ENCODE measurements at places on chromosomes 5 and 9.

GRCh38 chr5:149496166-149496565 lies 55.1 kb downstream of the CSNK1A1 start:
- DNase-seq: no peak

GRCh38 chr9:75105841-75106240 lies 17.5 kb downstream of the OSTF1 start:
- no peak for DNase-seq

GRCh38 chr9:127360829-127361228 lies 36.1 kb upstream of the SLC2A8 start:
- DNase-seq: no peak

- DNase-seq: no peak
These were observed 237.0 kb downstream of the PAPPA start for GRCh38 chr9:116390303-116391228.

- DNase-seq: peak; percentile 83
These were observed at the start of gene ANGPTL2 for GRCh38 chr9:127122176-127123063. TSS of gene ANGPTL2 (minus strand) at chr9:127122635. CDS start at chr9:127108731, 13,904 bp downstream.

- DNase-seq: no peak
These were observed 97.4 kb upstream of the ALDH1A1 start for GRCh38 chr9:73050065-73050816.

GRCh38 chr9:130476151-130476730 lies 31.5 kb downstream of the ASS1 start:
- DNase-seq: no peak

DNA sequence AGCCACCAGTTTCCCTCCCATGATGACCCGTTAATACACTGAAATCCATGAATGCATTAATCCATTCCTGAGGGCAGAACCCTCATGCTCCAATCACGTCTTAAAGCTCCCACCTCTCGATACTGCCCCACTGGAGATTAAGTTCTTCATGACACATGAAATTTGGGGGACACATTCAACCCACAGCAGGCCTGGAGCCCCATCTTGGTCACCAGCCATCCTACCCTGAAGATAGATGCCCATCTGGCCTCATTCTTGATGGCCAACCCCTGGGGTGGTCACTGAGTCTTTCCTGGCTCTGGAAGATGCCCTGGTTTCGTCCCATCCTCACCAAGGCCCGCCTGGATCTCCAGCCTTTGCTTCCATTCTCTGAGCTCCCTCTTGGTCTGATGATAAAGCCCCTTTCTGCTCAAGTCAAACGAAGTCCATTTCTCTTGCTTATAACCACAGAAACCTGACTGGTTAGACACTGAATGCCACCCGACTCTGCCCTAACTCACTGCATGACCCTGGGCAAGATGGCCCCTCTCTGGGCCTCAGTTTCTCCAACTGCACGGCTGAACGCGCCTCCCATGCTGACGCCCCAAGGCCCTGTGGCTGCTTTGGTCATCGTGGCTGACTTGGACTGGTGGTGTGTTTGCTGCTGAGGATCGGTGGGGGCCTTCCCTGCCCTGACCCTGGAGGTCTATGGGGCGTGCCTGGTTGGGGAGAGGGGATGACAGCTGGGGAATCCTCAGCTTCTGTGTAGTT lies 138.4 kb upstream of the IER5L start:
- no peak for DNase-seq

- DNase-seq: no peak
These were observed 203.7 kb upstream of the NREP start for GRCh38 chr5:111960476-111961215.
